ENCODE measurements at places on chromosomes 11 and 22.

- DNase-seq, result no peak
These were observed 186.6 kb upstream of the CCDC90B start for GRCh38 chr11:83472806-83473205.

DNA sequence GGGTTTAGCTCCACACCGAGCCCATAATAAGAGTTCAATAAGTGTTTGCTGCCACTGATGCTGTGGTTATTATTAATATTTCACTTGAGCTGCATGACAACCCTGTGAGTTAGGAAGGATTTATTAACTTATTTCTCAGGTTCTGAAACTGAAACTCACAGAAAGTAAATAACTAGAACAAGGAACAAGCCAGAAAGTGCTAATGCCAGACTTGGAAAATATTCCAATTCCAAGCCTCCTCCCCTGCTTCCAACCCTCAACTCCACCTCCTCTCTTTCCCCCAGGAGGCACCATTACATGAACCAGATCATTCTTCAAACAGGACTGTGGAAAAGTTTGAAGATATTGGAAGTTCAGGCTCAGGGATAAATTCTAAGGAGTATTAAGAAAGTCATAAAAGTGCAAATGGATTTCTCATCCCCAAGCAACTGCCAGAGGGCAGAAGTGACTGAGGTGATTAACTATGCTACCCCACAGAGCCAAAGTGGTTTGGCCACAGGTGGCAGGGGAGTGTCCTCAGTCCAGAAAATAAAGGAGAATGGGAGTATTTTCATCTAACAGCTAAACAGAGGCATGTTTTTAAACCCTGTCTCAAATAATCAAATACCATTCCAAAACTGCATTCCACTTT, 3.2 kb upstream of the FJX1 start:
- no peak for DNase-seq

GRCh38 chr22:32515084-32515483, 40.5 kb downstream of the FBXO7 start:
- DNase-seq, result no peak

DNA sequence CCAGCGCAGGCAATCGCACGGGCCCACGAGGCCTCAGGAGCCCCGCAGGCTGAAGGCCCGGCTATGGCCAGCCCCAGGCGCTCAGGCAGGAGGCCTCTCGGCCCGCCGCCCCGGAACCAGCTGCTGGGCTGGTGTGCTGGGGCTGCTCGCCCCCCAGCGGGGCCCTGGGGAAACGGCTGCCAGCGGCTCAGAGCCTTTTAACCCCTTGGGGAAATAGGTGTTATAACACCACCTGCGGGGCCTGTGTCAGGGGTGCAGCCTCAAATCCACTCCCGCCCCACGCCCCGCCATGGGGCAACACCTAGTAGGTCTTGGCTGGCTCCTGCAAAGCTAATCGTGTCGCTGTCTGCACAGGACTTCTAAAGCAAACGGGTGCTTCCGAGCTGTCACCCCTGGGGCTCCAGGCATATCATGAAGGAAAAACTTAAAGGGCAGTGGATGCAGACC, 237.4 kb downstream of the TTC28 start:
- DNase-seq, result peak; percentile 56

DNA sequence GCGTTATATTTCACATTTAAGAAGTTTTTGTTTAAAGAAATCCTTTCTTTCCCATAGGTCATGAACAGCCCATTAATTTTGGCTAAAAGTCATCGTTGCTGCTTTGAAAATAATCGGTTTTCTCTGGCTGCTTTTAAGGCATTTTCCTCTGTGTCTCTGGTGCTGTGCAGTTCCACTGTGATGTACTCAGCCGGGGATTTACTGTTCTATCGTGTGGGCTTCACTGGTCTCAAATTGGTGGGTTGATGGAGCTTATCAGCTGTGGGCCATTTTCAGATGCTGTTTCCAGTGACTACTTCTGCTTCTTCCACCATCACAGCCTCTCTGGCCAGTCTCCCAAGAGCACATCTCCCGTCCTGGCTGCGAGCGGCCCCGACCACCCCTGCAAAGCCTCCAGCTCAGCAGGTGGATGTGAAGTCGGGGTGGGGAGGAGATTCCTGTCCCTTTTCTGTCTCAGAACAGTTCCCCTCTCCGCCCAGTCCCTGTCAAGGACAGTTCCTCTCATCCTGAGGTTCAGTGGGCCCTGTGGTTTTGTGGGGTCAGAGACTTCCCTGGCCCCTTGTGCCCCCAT, 20.3 kb downstream of the IFITM10 start:
- DNase-seq, result no peak

GRCh38 chr11:134120921-134121526, 52.2 kb downstream of the JAM3 start:
- DNase-seq, result peak; percentile 25

DNA sequence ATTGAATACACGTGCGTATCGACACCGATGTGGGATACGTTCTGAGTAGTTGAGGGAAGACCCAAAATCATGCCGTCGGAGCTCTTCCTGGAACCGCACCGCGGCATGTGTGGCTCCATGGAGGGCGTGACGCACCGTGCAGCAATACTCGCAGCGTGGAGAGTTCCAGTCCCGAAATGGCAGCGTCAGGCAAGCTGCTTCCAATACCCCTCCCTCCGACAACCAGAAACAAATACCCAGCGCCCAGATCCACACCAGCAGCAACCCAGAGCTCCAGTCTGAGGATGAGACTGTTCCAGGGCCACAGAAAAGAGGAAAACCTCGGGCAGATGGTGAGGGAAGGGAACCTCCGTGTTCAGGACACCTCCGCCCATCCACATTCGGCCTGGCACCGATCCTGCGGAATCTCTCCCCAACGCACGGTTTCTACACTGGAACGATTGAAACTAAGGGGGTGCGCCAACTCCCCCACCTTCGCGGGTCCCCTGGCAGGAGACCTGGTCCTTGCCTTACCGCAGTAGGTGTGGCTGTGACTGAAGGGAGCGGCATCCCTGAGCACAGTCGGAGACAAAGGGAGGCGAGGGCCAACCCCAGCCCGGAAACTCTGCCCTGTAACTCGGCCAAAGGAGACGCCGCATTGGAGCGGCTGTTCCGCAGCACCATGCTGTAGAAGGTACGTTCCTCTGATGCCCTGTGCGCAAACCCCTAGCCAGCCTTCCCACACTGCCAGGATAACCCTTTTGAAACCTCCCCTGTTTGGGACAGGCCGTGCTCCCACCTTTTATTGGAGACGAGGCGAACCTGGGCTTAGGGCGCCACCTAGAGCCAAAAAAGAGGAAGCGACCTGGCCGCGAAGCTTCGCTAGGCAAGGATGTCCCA, 28.2 kb downstream of the DBX1 start:
- DNase-seq, result peak; percentile 43

DNA sequence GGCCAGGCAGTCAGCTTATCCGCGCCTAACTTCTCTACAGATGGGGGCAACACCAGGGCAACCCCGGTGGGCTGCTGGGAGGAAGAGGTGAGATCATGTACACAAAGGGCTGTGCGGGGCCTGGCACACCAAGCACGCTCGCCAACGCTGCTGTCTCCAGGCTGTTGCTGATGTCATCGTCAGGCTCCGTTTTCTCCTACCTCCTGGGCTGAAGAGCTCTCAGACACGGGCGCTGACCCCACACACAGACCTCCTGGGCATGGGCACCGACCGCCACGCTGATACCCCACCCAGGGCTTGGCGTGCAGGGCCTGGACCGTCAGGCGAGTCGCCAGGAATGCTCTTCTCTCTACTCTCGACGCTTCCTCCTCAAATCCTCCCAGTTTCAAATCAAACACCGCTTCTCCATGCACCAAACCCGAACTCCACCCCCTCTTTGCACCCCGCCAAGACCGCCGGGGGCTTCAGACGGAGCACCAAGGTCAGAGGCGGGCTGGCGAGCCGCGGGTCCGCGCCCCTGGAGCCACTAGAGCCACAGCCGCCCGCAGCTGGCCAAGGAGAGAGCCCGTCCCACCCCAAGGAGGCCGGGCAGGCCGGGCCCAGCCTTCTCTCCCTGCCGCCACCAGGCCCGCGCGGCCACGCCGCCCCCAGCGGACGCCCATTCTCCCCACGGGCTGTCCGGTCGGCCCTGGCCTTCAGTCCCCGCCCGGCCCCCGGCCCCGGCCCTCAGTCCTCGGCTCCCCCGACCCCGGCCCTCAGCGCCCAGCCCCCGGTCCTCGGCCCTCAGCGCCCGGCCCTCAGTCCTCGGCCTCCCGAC, 772 bp downstream of the SBF1 start:
- DNase-seq, result peak; percentile 42

GRCh38 chr11:5090668-5091067, 21.3 kb downstream of the OR52E1 start:
- no peak for DNase-seq

GRCh38 chr11:44387415-44387814, 77.5 kb upstream of the ALX4 start:
- DNase-seq, result no peak

- no peak for DNase-seq
These were observed 1389.8 kb downstream of the TBC1D22A start for GRCh38 chr22:48152164-48152775.

- peak; percentile 90 for DNase-seq
These were observed 10.4 kb upstream of the CDC42BPG start for GRCh38 chr11:64854534-64855502.

- DNase-seq, result no peak
These were observed 122.1 kb downstream of the FCHSD2 start for GRCh38 chr11:73019996-73020395.

- no peak for DNase-seq
These were observed 17.2 kb downstream of the TOB2 start for GRCh38 chr22:41429232-41429950.

- DNase-seq, result no peak
These were observed 14.7 kb downstream of the EPS8L2 start for GRCh38 chr11:720642-721246.

GRCh38 chr22:50576070-50576469, 2.2 kb downstream of the CPT1B start:
- DNase-seq, result peak; percentile 42

Data from HFFc6 (cell line).